ENCODE measurements at places on chromosomes 5 and 9.
A peak's percentile ranks its signal among the peaks of the same experiment; 100 is the strongest.

GRCh38 chr9:13278368-13279246 is 885 bp downstream of the MPDZ start:
- peak; percentile 72 for DNase-seq

DNA sequence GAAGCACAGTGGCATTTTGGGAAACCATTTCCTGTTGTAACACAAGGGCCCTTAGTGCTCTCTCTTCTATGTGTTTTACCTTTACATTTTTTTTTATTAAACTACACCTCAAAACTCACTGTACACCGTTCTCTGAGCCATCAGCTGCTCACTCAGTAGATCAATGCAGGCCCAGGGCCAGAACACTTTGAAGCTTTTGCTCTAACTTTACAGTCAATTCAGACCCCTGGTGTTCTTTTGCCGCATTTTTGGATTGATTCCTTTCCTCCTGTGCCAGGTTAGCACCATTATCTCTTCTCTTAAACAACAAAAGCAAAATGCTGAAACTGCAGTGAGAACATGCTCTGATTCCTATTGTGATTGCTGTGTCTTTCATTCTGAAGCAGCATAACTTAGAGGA is 269.8 kb upstream of the RGMB start:
- no peak for DNase-seq

GRCh38 chr9:82763656-82764055 is 299.3 kb downstream of the RASEF start:
- no peak for DNase-seq

DNA sequence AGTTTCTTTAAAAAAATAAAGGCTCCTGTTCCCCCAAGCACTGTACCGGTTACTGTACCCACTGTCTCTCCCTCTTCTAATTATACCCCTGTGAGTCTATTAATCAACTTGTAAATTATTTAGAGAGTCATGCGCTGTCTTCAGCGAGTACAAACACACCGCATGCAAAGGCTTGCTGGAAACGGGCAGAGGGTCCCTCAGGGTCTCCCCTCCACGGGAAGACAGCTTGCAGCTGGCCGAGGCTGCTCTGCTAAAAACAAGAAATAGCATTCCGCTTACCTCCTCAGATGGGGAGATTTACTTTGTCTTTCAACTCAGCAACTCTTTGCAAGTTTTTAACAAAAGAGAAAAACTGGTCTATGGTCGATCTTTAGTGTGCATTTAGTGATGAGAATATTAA is 71.8 kb downstream of the AK8 start:
- DNase-seq: no peak

GRCh38 chr9:76766126-76766525 is 1.9 kb downstream of the PCA3 start:
- no peak for DNase-seq

- no peak for DNase-seq
These were observed 198.6 kb downstream of the AGTPBP1 start for GRCh38 chr9:85543196-85543595.

GRCh38 chr5:29208024-29208423 is 1985.5 kb upstream of the CDH6 start:
- no peak for DNase-seq

DNA sequence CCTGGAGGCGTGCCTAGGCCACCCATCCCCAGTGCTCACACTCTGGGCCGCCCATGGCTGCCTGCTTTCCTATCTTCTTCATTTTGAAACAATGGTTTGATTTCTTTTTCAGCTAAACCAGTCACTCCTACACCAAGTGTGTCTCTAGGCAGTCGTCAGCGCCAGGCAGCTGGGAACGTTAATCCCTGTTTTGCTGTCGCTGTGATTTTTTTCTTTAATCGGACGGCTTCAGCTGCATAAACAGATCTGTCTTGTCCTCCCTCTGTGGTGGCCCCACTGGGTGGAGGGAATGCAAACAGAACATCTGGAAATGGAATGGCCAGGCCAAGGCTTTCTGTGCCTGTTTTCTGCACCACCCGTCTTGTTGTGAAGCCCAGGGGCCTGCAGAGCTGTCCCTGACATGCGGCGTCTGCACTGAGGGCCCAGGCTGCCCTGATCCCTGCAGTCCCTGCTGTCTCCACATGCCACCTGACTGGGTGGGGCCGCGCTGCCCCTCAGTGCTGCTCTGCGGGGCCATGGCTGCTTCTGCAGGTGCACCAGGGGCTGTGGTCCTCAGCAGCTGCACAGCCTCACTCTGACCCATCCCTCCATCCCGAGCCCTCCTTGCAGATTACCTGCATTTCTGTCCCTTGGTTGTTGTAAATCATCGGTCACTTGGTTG is 51.5 kb downstream of the WNK2 start:
- no peak for DNase-seq

Data from GM03348 (cell line).